ENCODE measurements at places on chromosomes 2 and 18.

- DNase-seq: peak; percentile 47
Measured at GRCh38 chr2:181738074-181738473, 57.8 kb upstream of the NEUROD1 start.

DNA sequence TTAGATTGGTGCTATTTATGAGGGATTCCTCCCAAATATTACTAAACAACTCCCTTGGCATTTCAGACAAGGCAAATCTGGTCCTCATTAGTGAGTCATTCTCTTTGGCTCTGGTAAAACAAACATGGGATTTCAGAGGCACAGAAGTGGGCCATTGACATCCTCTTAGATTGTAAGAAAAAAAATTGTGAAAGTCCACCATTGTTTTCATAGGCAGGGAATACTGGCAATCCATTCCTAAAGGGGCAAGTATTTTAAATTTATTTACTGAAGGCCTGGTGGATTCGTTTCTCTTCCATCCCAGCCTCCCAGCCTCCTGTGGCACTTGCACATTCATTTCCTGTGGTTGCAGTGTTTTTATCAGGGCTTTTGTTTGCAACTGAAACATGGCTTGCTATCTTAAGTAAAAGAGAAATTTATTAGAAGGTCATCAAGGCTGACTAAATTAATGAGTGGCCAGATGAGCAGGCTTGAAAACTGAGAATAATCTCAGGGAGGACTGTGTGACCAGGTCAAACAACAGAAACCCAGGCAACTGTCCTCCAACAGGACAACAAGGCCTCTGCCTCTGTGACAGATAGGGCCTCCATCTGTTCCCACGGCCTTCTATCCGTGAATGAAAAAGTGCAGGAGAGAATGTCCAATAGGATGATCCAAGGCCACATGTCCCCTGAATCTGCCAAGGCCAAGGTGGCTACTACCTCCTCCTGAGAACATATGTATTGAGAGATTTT is 23.1 kb upstream of the TNFAIP6 start:
- no peak for DNase-seq

GRCh38 chr18:35672897-35673296 is 91.4 kb downstream of the GALNT1 start:
- DNase-seq: no peak

DNA sequence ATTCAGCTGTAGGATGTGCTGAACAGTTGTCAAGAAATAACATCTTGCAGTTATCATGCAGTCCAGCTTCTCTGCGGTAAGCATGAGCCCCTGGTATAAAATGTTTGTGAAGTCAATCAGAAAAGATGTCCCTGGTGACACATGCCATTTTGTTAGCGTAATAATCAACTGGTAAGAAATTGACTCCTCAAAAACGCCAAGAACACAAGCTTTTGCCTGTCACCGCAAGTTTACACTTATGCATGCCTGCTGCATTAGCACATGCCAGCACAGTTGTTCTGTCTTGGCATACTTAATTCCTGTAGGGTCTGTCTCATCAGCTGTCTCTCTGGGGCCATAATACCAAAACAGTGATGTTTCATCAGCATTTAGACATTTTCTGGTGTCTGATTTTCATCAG is 524.8 kb upstream of the DSEL start:
- DNase-seq: no peak

GRCh38 chr2:62099050-62099449 is 96.9 kb upstream of the B3GNT2 start:
- no peak for DNase-seq
